A673 (cell line): ENCODE measurements at places on chromosomes 1 and 21. TPM values are rescaled to one million over a fixed set of nuclear protein-coding genes. Genes with fewer than 3 reads are reported as not detected.
A peak's percentile ranks its signal among the peaks of the same experiment; 100 is the strongest.

DNA sequence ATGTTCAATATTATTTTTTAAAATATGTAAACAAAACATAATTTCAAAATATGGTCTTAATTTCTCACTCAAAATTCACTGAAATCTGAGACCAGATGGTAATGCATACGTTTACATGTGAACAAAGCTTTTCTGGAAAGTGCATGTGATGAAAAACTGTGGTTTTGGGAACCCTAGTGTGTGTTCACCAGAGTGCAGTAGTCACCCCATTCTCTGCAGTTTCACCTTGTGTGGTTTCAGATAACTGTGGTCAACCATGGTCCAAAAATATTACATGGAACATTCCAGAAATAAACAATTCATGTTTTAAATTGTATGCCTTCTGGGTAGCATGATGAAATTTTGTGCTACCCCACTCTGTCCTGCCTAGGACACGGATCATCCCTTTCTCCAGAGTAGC is 2021.9 kb downstream of the MRPL39 start:
- no peak for DNase-seq
- H3K27me3 ChIP-seq = no peaks in the 10 kb centered on the region
- H3K4me1 ChIP-seq = no peaks in the 10 kb centered on the region
- no peak overlapping the region for H3K4me3 ChIP-seq
- H3K36me3 ChIP-seq = no peaks in the 10 kb centered on the region
- H3K27ac ChIP-seq = no peak overlapping the region

- H3K36me3 ChIP-seq = no peaks in the 10 kb centered on the region
- H3K27me3 ChIP-seq = no peaks in the 10 kb centered on the region
- no peaks in the 10 kb centered on the region for H3K4me1 ChIP-seq
- no peak overlapping the region for H3K27ac ChIP-seq
- no peak overlapping the region for H3K4me3 ChIP-seq
Measured at GRCh38 chr1:232883992-232884661, 66.3 kb upstream of the NTPCR start.

RASAL2 gene
- 8.2 and 8.3 TPM in 2 replicates for total RNA-seq

GRCh38 chr1:15627343-15627988 is 10.2 kb downstream of the DDI2 start:
- H3K27me3 ChIP-seq = no peaks in the 10 kb centered on the region
- no peak overlapping the region for H3K4me3 ChIP-seq
- H3K36me3 ChIP-seq = peaks cover 50% of the 10 kb centered on the region
- H3K27ac ChIP-seq = peak overlapping the region; percentile 11
- H3K4me1 ChIP-seq = peaks cover 3% of the 10 kb centered on the region

DNA sequence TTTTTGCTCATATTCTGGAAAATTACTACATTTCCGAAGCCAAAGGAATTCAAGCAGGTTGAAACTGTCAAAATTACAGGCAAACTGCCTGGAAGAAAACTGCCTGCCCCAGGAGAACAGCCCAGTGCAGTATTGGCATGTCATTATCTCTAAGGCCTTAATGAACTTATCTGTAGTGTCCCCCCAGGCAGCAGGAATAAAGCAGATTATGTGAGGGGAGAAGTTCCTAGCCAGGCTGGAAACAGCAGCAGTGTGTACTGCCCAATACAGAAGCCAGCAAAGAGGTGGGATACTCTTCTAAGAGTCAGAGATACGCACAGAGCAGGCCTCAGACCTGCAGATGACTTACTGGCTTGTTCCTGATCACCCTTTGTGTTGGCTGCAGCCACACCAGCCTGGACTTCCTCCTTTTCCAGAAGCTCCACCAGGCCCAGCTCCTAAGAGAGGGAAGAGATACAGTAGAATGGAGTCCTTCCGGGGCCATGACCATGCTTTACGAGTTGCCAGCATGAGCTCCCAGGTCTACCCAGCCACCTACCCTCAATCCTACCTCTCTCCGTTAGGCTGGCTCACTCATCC is 11.7 kb downstream of the IQGAP3 start:
- H3K36me3 ChIP-seq = peaks cover 34% of the 10 kb centered on the region
- no peak overlapping the region for H3K27ac ChIP-seq
- no peaks in the 10 kb centered on the region for H3K4me1 ChIP-seq
- no peaks in the 10 kb centered on the region for H3K27me3 ChIP-seq
- H3K4me3 ChIP-seq = no peak overlapping the region
- DNase-seq = no peak

- DNase-seq = no peak
- no peaks in the 10 kb centered on the region for H3K4me1 ChIP-seq
- no peak overlapping the region for H3K4me3 ChIP-seq
- H3K27me3 ChIP-seq = no peaks in the 10 kb centered on the region
Measured at GRCh38 chr1:188371295-188371806, 1542.6 kb downstream of the PLA2G4A start.

MATN1 gene
- not detected in 2 replicates for total RNA-seq

DNA sequence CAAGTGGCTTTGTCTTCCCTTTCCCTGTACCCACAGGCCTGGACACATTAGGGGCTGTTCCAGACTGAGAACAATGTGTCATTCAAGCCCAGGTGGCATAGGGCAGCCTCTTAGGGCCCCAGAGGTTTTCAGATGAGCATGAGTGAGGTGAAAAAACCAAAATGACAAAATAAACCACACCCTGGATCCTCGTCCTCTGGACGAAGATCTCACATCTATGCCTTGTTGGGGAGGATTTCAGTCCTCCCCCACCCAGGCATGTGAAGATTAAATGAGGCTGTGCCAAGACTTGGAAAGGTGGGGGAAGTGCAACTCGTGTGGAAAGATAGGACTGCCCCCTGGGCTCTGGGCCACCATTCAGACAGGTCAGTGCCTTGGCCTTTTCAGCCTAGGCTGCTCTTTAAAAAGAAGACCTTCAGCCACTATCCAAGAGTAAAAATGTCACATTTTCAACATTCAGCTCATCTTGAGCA is 32.8 kb upstream of the IL19 start:
- no peak overlapping the region for H3K27ac ChIP-seq
- no peaks in the 10 kb centered on the region for H3K27me3 ChIP-seq
- no peaks in the 10 kb centered on the region for H3K36me3 ChIP-seq
- H3K4me3 ChIP-seq = no peak overlapping the region

DNA sequence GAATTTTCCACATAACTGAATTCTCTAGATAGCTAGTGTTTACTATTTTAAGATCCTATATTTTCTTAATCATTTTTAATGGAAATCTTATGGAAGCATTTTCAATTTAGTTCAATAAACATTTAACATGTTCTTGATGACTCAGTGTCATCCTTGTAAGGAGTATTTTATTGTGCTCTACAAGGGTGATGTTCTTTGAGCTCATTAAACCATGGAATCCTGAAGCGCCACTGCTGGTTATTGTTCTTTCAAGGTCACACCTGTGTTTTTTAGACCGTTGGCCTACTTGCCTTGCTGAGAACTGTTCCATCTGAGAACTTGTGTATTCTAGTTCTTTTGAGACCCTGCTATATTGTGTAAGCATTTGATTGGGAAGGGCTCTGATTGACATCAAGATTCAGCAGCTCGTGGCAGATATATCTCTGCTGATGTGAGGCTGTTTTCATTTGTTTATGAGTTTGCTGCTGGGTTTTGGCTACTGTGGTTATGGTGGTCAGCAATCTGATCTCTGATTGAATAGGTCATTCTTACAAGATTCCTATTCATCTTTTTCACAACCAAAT is 132.0 kb downstream of the GIPC2 start:
- H3K27ac ChIP-seq = no peak overlapping the region
- no peak overlapping the region for H3K4me3 ChIP-seq
- no peaks in the 10 kb centered on the region for H3K27me3 ChIP-seq
- DNase-seq = no peak
- H3K4me1 ChIP-seq = no peaks in the 10 kb centered on the region
- no peaks in the 10 kb centered on the region for H3K36me3 ChIP-seq

LIN28A gene
- total RNA-seq = 0.15 and 0.39 TPM in 2 replicates

DNA sequence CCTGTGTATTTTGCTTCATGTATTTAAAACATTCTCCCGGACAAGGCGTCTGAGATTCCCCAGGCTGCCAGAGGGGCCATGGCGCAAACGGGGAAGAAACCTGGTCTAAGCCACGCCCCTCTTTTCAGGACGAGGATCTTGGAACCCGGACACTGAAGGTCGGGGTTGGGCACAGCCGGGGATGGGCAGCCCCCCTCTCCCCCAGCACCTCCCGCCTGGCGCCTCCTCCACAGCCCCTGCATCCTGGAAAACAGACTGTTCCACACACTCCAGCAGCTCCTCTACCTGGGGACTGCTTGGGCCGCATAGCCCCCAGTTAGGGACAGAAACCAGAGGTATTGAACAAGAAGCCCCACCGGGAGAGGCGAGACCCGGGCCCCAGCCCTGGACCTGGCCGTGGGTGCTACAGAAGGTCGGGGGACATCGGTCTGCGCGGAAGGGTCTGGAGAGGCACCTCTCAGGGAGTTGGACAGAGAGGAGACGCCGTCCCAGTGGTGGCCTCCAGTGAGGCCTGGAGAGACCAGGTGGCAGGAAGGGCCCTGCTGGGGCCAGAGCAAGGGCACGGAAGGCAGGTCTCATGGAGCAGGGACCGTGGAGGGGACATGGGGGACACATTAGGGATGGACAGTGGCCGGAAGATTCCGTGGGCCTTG is 5.4 kb downstream of the TP73 start:
- H3K27ac ChIP-seq = peak overlapping the region; percentile 64
- DNase-seq = no peak
- H3K4me3 ChIP-seq = no peak overlapping the region
- H3K4me1 ChIP-seq = peaks cover 18% of the 10 kb centered on the region
- peaks cover 2% of the 10 kb centered on the region for H3K27me3 ChIP-seq

DNA sequence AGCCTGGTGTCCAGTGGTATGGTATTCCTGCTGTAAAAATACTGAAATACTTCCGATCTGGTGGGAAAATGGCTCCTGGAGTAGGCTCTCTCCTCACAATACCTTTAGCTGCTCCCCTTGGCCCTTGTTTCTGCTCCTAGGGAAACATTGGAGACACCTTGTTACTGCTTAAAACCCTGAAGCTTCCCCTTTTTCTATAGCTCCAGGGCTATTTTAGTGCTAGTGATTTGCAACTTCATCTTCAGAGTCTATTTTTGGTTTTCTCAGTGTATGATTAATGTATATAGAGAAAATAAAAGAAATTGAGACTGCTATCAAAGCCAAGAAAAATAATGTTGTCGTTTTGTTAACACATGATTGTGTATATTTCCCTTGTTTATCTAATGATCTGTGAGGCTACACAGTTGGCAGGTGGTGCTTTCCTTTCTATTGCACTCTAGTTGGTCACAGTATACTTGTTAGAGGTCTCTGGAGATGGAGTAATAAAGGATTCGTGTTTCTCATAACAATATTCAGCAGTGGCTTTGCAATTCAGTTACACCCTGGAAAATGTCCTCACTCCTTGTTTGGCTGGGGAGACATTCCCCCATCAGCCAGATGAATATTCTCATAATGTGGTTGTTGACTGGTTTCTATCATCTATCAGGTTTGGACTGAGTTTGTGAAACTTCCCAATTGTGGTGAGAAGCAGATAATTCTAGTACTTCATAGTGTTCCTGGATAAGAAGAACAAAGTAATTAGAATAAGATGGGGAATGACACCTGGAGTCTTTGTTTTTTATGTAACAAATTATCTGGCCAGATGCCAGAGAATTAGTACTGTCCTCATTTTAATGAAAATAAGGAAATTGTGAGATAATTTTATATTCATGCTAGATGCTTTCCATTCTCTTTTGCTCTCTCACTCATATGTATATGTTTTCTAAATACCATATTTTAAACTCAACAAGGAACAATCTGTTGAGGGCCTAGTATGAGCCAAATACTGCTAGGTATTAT is 44.8 kb upstream of the CACYBP start:
- no peaks in the 10 kb centered on the region for H3K36me3 ChIP-seq
- no peaks in the 10 kb centered on the region for H3K4me1 ChIP-seq
- H3K4me3 ChIP-seq = no peak overlapping the region
- no peak for DNase-seq

- no peak for DNase-seq
- H3K4me1 ChIP-seq = peaks cover 21% of the 10 kb centered on the region
- H3K36me3 ChIP-seq = no peaks in the 10 kb centered on the region
- no peak overlapping the region for H3K27ac ChIP-seq
Measured at GRCh38 chr1:180156631-180157091, 2.0 kb downstream of the QSOX1 start.

- H3K27me3 ChIP-seq = no peaks in the 10 kb centered on the region
- peaks cover 21% of the 10 kb centered on the region for H3K4me1 ChIP-seq
- peaks cover 10% of the 10 kb centered on the region for H3K36me3 ChIP-seq
Measured at GRCh38 chr1:32818804-32819541, 1.5 kb downstream of the S100PBP start.

DNA sequence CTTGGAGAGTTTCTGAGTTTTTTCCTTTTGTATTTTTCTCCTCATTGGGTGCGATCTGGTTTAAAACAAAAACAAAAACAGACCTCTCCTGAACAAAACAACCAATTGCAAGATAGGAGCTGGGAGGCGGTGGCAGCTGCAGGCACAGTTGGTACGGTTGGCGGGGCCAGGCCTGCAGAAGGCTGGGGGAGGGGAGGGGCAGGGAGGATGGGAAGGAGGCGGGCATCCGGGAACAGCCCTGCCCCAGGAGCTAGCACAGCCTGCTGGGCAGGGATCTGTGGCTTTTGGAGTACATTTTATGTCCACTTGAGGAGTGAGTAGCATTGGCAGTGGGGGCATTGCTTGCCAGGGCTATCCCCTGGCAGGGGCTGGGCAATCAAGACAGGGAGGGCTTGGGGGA is 5.2 kb downstream of the CAPN9 start:
- H3K36me3 ChIP-seq = no peaks in the 10 kb centered on the region
- H3K27ac ChIP-seq = no peak overlapping the region
- H3K4me1 ChIP-seq = peaks cover 9% of the 10 kb centered on the region
- H3K27me3 ChIP-seq = no peaks in the 10 kb centered on the region

DNA sequence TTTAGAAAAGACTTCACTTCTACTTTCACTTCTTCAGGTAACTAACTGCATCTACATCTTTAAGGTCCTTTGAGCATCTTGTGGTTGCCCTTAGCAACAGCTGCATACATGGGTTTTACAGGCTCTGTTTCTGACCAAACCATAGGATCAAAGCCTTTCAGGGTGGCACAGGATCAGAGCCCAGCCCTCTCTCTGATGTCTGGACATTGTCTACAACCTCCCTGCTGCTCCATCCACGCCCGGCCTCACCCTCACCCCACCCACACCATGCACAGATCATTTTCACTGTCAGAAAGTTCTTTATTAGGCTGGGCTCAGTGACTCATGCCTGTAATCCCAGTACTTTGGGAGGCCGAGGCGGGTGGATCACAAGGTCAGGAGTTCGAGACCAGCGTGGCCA is 5.2 kb downstream of the NCF2 start:
- H3K4me3 ChIP-seq = no peak overlapping the region
- no peaks in the 10 kb centered on the region for H3K4me1 ChIP-seq
- H3K27me3 ChIP-seq = no peaks in the 10 kb centered on the region
- H3K27ac ChIP-seq = no peak overlapping the region

NBPF10 gene
- total RNA-seq = 2.9 and 3.5 TPM in 2 replicates
